ENCODE measurements at places on chromosomes 4 and X.

DNA sequence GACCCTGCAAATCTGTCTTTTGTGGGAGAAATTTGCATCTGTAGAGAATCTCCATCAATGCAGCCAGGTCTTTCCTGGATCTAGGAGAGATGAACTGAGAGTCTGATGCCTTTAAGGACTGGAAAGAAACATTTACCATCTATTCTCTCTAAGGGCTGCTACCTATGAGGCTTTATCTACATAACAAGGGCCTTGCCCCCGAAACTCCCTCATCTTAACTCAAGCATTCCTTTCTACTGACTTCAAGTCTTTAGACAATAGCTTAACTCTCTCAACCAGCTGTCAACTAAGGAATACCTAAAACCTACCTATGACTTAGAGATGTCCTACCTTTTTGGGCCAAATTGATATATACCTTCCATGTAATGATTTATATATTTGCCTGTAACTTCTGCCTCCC lies 32.1 kb downstream of the MAGEB17 start:
- no peak for DNase-seq

- no peak for DNase-seq
These were observed 207.1 kb downstream of the ZNF330 start for GRCh38 chr4:141427726-141428296.

- no peak for DNase-seq
These were observed 155.2 kb downstream of the SMIM20 start for GRCh38 chr4:26069218-26069617.

GRCh38 chr4:77493120-77493752 lies 112.4 kb upstream of the CXCL13 start:
- no peak for DNase-seq

GRCh38 chr4:112947616-112948015 lies 101.8 kb upstream of the ANK2 start:
- no peak for DNase-seq

DNA sequence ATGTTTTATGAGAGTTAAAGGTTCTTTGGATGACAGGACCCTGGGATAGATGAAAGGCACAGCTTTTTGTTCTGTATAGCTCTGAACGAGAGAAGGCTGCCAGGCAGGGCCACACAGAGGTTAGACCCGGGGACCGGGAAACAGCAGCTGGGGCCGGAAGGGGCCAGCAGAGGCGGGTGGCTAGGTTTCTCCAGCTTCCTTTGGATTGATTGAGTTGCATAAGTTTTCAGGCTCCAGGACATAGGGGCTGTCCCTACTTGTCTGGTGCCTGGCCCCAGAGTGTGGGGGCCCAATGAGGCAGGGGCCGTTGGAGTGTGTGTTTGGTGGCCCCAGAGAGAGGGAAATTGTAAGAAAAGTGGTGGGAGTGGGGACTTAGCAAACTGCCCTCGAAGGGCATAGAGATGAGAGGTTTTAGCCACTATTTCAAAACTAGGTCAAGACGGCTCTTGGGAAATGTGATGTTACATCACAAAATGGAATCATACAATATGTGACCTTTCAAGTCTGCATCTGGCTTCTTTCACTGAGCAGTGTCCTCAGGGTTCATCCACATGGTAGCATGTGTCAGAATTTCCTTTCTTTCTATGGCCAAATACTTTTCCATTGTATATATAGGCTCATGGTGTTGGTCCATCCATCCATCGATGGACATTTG lies 3.7 kb downstream of the ZFP92 start:
- DNase-seq: no peak

GRCh38 chr4:40394236-40394635 lies 59.1 kb downstream of the CHRNA9 start:
- no peak for DNase-seq

GRCh38 chrX:129655547-129656249 lies 942 bp upstream of the APLN start:
- DNase-seq: no peak

DNA sequence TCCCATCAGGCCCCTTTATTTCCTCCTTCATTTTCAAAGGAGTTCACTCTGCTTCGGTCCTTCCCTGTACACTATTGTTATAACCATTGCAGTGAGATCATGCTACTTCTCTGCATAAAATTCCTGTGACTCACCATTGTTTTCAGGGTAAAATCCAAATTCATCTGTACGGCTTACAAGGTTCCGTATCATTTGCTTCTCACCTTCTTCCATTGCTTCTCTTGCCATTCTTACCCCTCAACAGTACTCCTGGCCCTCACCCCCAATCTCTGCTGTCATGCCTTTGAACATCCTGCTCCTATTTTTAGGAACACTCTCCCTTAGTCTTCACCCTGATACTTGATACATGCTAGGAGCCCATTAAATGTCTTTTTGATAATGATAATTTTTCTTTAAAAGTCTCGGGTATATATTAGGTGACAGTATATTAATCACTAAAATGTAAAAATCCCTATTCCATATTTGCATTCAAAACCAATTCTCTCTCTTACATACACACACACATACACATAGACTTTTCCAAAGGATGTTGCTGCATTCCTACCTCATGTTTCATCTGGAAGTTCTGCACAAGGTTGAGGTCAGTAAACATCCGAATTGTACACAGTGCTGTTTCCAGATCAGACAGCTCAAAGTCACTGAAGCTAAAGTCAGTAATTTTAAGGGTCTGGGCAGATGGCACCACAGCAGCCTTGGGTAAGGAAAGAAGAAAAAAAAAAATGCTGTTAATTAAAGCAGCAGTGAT lies 103.4 kb downstream of the PDE5A start:
- DNase-seq: no peak

DNA sequence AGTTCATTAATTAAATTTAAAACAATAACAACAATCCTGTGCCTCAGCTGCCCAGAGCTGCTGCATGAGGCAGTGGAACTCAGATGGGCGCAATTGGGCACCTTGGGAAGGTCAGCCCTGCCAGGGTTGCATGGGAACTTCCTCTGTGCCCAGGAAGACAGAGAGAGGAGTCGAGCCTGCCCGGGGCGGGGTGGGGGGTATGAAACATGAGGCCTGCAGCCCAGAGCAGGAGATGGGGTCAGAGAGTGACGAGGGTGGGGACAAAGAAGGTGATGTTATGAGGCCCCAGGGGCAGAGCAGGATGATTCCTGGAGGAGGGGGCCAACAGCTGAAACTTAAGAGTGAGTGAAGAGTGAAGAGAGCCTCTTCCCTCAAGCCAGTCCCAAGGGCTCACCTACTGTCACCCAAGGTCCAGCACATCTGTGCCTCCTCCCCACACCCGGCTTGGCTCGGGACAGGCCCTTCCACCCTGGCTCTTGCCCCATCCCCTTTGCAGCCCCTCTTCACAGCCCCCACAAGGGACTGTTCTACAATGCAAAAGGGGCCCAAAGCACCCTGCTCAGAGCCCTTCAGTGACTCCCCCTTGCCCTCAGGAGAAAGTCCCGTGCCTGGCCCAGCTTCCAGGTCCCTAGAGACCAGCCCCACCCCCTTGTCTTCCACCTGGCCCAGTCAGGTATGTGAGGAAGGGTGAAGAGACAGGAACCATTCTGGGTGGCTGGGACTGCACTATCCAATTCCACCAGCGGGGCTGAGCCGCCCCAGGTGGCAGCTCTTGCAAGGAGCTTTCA lies 31.4 kb downstream of the HMX1 start:
- DNase-seq: no peak

- no peak for DNase-seq
These were observed 242.2 kb upstream of the ANXA3 start for GRCh38 chr4:78309352-78309751.

- DNase-seq: no peak
These were observed 508.8 kb downstream of the ANKRD50 start for GRCh38 chr4:124203613-124204238.

GRCh38 chr4:8682725-8683124 lies 90.2 kb downstream of the CPZ start:
- DNase-seq: no peak

- no peak for DNase-seq
These were observed 21.4 kb downstream of the MAOB start for GRCh38 chrX:43860646-43861370.

GRCh38 chr4:4673070-4673469 lies 131.2 kb upstream of the STX18 start:
- peak; percentile 58 for DNase-seq

GRCh38 chr4:183107891-183108459 lies 8.9 kb downstream of the WWC2 start:
- no peak for DNase-seq

- DNase-seq: no peak
These were observed 448 bp upstream of the SCFD2 start for GRCh38 chr4:53366301-53366716.

GRCh38 chr4:4735870-4736269 lies 123.6 kb upstream of the MSX1 start:
- no peak for DNase-seq

DNA sequence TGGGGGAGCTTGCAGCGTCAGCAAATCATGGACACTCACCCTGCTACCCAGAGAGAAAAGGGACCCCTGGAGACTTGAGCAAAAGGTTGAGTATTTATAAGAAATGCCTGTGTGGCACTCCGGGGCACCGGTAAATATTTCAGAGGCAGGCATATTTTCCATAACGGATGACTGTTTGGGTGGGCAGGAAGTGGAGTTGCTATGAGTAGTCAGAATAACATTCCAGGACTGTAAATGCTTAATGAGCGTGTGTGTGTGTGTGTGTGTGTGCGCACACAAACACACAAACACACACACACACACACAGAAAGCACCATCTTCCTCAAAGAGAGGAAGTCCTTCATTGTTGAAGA lies 74.6 kb downstream of the MXRA5 start:
- DNase-seq: no peak

DNA sequence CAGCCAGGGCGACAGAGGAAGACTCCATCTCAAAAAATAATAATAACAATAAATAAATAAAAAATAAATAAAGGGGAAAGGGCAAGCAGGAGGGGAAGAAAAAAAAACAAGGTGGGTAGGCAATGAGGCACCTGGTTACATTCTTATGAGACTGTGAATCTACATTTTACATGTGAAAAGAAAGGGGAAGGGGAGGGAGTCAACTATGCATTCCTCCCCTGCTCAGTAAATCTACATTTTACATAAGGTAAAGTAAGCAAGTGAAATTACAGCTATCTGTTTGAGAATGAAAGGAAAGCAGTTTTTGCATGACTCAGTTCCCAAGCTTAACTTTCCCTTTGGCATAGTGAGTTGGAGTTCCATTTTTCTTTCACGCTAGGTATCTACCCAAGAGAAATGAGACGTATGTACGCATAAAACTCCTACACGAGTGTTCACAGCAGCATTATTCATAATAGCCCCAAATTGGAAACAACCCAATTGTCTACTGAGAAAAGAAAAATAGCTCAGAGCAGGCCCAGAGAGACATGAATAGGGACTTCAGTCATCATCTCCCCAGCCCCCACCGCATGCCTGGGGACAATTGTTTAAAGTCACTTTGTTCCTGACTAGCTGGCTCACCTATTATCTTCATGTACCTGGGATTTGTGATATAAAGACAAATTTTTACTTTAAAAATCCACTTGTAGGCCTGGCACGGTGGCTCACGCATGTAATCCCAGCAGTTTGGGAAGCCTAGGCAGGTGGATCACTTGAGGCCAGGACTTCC lies 52.4 kb downstream of the DDX3X start:
- no peak for DNase-seq

DNA sequence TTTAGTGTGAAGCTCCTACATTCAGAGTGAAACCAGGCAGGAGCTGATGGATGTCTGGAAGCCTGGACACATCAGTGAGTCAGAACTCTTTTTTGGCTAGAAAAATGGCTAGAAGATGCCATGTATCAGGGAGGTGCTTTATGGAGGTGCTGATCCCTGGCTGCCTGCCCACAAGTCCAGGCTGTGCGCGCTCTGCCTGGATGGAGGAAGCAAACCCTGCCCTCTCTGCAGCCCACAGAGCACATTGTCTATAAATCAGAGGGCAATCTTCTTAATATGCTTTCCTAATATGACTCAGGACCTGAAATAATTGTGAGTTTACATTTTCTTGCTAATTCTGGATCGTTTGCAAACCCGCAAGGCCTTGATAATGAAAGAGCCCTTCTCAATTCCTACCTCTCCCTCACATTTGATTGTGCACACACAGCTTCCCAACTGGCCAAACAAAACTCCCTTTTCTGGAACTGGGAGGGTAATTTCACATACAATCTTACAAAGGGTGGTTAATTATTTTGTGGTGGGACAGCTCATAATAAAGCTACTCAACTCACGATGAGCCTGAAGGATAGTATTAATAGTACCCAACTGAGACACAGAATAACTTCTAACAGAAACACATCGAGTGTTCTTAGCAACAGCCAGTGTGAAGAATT lies 11.7 kb downstream of the MFAP3L start:
- DNase-seq: no peak

- no peak for DNase-seq
These were observed 84.4 kb upstream of the PHOX2B start for GRCh38 chr4:41832961-41833360.

GRCh38 chr4:2353222-2354107 lies 65.0 kb downstream of the ZFYVE28 start:
- DNase-seq: no peak

- DNase-seq: no peak
These were observed 38.2 kb downstream of the WFS1 start for GRCh38 chr4:6307891-6308290.

DNA sequence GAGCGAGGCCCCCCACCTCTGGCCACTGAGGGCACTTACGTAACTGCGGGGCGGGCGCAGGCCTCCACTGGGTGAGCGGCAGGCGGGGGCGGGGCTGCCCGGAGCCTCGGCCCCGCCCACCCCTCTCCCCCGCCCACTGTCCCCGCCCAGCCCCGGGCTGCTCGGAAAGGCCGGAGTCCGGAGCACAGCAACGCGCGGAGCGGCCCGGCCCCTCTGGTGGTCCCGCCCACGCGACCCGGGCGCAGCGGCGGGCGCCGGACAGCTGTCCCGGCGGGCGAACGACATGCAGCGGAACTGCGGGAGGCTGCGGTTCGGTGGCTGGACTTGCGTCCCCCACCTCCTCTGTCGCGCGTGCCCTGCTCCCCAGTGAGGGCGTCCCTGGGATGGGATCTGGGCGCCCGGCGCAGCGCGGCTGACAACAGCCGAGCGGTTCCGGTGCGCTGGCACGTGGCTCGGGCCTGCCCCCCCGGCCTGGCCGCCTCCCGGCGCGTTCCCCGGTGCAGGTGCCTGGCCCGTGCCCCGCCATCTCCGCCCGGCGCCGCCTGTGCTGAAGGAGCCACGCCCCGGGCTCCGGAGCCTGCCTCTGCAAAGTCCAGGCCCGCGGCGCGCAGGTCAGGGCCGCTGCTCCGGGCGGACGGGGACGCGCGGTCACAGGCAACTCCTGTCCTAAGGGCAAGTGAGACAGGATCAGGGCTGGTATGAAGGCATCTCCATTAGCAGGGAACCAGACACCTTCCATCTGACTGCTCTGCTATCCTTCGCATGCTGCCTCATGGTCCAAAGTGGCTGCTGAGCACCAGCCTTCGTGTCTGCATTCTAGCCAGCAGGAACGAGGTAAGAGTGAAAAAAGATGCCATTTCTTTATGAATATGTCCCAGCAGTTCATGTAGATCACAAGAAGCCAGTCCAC lies 21.8 kb upstream of the JAKMIP1 start:
- DNase-seq: no peak

- DNase-seq: peak; percentile 5
These were observed 857 bp downstream of the SCML1 start for GRCh38 chrX:17737986-17738713.

All from NCI-H460 (cell line).